ENCODE measurements at places on chromosomes 5 and 9. TPM values are rescaled to one million over a fixed set of nuclear protein-coding genes. Genes with fewer than 3 reads are reported as not detected.

DNA sequence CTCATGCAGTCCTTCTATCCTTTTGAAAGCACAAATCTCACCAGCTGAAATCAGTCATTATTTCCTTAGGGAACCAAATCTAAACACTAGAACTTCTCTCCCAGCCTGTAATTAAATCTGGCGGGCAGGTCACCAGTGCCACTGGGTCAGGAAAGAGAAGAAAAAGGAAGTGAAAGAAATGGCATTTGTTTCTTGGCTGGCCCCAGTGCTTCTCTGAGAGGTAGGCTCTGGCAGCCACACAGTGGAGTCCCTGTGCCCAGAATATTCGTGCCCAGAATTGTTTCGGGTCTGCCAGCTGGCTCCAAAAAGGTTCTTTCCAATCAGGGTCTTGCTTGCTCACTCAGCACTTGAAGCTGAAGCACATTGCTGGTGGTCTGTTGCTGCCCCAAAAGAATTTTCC is 133.9 kb upstream of the MTAP start:
- DNase-seq: no peak

DNA sequence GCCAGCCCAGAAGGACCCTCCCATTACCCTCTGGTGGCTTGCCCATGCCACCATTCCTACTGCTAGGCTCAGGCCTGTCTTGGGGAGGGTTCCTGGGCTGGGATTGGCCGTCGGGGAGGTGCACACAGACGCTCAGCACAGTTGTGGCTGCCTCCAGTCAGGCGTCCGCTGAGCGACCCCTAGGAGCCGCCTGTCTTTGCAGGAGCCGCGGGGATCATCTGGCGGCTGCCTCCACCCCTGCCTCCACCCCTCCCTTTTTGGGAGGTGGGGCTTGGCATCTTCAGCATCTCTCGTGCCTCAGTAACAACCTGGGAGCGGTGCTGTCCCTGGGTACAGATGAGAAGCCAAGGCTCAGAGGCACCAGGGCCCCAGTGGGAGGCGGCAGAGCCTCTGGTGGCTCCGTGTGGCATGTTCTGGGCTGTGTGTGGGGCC is 39.6 kb downstream of the RXRA start:
- peak; percentile 56 for DNase-seq

- no peak for DNase-seq
Measured at GRCh38 chr9:109408759-109409462, 88.1 kb upstream of the EPB41L4B start.

PCYOX1L gene
- 9.3 TPM for total RNA-seq

MARCOL gene
- not detected for total RNA-seq

TMCO6 gene
- 9.0 TPM for total RNA-seq
